ENCODE measurements at places on chromosomes 12 and 14.

DNA sequence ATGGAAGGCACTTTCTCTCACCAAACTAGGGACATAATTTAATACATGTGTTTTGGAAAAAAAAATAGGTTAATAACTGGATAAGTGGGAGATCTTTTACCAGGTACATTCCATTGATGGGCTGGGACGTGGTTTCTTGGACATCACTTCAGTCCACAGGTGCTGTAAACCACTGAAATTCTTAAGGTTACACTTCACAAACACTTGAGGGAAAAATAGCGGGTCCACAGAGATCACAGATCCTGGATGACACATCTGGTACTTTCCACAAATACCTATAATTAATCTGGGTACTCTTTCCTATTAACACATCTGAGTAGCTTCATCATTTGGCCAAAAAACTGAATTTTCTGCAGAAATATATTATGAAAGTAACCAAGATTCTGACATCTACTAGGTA is 85.0 kb downstream of the POLR3B start:
- DNase-seq = no peak

DNA sequence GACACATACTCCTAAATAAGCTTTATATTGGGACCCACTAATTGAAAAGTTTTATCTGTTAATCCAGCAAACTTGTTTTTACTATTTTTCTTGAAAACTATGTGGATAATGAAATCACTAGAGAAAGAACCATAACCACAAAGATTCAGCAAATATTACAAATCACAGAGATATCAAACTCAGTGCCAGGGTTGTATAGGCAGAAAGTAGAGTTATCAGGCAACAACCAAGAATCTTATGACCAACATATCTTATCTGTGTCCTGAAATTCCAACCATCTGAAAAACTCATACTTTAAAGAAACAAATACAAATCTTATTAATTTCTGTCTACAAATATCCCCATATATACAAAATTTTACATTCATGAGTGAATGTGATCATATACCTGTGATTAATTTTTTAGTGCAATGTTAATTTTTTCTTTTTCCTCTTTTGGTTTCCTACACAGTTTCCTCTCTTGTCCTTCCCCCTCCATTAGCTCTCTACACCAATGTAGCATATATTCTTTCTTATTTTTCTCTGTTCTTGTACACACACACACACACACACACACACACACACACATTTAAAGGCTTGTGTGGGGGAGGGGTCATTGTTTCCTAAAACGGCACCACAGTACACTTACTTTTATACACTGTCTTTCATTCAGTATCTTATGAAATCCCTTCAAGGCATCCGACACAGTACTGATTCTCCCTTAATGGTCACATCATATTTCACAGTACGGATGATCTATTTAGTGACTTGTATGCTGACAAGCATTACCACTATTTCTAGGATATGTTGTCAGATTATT is 18.6 kb downstream of the AMN1 start:
- DNase-seq = no peak

GRCh38 chr12:97134495-97134894 is 227.4 kb downstream of the NEDD1 start:
- no peak for DNase-seq

DNA sequence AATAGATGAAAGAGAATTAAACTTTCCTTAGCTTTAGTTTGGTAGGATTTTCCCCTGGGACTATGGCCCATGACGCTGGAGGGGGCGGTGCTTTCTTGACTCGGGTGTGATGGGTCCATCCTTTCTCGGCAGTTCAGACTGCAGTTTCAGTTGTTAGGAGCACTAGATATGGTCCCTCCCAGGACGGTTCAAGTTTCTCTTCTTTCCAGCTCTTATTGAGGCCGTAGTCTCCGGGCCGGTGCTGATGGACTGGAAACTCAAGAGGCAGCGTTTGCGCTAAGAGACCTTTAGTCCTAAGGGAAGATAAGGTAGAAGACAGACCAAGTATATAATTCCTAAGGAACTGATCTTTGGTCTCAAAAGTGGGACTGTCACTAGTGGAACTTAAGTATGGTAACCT is 111.2 kb downstream of the RIN3 start:
- DNase-seq = no peak

GRCh38 chr14:77529213-77529612 is 30.6 kb upstream of the ISM2 start:
- DNase-seq = no peak

- no peak for DNase-seq
Observed at GRCh38 chr12:64666054-64666914, 56.0 kb downstream of the RASSF3 start.

DNA sequence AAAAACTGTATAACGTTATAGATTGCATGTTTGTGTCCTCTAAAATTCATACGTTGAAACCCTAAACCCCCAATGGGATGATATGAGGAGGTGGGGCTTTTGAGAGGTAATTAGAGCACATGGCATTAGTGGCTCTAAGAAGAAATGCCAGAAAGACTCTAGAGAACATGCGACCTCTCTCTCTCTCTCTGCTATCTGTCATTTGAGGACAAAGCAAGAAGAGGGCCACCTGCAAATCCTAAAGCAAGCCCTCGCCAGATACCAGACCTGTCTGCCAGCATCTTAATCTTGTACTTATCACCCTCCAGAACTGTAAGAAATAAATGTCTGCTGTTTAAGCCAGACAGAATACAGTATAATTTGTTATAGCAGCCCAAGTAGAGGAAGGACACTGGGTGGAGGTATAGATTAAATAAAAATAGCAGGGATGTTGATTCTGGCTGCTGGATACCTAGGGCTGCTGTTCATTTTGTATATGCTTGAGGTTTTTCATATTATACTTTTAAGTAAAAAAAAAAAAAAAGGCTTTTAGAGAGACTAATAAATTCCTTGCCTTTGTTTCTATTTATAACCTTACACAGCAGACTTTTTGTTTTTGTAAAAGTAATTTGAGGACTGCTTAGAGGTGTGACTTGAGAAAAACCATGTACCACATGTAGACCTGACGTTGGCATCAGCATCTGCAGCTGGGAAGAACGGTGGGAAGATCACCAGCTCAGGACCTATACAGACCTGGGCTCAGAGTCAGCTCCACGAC is 26.9 kb downstream of the MOK start:
- no peak for DNase-seq

GRCh38 chr14:101857226-101857625 is 95.7 kb downstream of the PPP2R5C start:
- DNase-seq = no peak

- no peak for DNase-seq
Observed at GRCh38 chr12:64944966-64945365, 120.5 kb downstream of the TBC1D30 start.

GRCh38 chr12:21831791-21832344 is 57.4 kb upstream of the KCNJ8 start:
- DNase-seq = no peak

DNA sequence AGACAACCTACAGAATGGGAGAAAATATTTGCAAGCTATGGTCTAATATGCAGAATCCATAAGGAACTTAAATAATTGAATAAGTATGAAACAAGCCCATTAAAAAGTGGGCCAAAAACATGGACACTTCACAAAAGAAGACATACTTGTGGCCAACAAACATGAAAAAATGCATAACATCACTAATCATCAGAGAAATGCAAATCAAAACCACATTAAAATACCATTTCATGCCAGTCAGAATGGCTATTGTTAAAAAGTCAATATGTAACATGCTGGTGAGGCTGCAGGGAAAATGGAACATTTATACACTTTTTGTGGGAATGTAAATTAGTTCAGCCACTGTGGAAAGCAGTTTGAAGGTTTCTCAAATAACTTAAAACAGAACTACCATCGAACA is 945.4 kb upstream of the FLRT2 start:
- no peak for DNase-seq

DNA sequence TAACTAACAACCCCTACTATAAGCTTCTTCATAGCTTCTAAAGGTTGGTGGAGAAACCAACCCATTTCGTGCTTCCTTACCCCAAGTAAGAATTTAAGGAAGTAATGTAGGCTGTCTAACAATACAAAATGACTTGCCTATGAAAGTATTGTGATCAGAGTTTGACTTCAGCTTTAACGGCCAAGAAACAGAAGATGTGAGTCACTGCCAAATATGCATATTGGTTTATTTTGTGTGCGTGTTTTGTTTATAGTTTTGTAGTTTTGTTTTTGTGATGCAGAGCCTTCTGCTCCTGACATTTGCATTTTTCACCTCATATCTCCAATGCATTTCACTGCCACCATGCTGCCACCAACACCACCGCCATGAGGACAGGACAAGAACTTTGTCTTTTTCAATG is 146.0 kb downstream of the FBXL14 start:
- DNase-seq = no peak

GRCh38 chr12:101775816-101776215 is 36.6 kb upstream of the SYCP3 start:
- DNase-seq = no peak

- no peak for DNase-seq
Observed at GRCh38 chr12:129208566-129208965, 355.3 kb downstream of the GLT1D1 start.

DNA sequence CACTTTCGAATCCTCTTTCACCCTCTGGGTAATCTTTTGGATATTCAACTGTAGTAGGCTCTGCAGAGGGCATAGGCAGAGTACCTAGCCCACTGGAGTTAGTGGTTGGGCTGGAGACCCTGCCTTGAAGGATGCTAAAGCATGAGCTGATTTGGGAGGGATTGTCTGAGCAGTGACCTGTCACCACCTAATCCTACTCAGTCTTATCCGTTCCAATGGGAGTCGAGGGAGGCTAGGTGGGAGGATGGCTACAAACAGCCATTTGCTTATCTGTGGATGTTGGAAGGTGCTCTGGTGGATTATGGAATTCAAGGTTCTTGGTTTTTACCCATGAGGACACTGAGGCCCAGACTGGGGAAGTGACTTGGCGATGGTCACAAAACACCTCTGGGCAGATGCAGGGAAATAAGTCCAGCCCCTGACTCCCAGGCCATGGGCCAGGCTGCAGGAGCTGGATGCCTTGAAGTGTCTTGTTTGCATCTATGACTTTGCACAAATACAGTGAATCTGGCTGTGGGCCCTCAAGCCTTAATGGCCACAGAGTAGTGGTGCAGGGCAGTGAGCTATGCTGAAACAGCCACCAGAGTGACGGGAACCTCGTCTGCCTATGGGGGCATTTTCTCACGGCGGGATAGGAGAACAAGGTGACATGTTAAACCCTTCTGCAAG is 3.7 kb downstream of the KMT5A start:
- DNase-seq = no peak

DNA sequence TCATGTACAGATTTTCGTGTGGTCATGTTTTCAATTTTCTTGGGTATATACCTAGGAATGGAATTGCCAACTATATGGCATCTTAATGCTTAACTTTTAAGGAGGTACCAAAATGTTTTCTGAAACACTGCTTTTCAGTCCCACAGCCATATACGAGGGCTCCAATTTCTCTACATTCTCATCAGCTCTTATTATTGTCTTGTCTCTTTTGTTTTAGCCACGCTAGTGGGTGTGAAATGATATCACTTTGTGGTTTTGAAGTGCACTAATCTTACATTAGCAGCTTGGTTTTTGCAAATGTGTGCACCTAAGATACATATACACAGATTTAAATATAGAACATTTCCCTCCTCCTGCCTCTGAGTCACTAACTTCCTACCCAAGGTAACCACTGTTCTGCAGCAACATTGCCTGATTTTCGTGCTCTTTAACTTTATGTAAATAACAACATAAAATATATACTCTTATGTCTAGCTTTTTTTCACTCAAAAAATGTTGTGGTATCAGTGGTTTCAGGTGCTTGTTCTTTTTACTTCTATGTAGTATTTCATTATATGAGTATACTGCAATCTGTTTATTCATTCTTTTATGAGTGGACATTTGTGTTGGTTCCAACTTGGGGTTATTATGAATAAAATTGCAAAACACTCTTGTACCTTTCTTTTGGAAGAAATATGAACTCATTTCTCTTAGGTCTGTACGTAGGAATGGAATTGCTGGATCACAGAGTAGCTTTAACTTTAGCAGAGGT is 73.1 kb downstream of the ZFP36L1 start:
- no peak for DNase-seq

DNA sequence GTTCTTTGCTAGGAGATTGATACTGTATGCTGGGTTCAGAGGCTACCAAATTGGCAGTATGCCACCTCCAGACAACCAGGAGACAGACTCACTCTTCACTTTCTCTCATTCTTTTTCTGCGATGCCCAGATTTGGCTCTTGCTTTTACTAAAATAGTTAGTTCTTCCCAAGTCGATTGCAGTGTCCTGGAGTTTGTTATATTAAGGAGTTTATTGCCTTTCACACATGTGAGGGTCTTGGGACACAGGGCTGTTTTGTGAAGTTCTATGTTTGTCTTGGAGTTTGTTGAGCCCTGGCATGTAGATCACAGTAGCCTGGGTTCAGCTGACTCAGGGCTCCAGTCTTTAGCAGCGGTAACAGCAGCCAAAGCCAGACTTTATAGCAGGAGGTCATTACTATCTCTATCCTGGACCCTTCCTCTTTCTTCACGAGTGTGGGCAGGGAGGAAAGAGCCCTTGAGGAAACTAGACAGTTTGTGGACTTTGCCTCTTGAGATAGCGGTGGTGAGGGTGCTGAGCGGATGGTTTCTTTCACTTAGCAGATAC is 1.6 kb downstream of the MLEC start:
- DNase-seq = no peak

- no peak for DNase-seq
Observed at GRCh38 chr14:54444681-54445080, 3.5 kb upstream of the CNIH1 start.

DNA sequence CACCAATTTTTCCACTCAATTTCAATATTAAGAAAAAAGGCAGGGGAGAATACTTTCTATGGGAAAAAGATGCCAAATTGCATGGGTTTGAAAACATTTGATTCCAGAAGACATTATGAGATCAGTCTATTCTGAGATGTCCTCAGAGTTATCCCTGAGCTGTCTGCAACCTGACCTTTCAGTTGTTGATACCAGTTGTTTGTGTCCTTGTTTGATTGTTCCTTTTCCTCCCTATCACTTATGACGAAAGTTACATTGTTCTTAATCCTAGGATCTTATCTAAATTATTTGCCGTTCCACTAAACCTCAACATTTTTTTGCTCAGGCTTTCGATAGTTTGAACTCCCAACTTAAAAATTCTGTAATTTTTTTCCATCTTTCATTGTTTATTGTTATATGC is 336.3 kb upstream of the NOVA1 start:
- no peak for DNase-seq

DNA sequence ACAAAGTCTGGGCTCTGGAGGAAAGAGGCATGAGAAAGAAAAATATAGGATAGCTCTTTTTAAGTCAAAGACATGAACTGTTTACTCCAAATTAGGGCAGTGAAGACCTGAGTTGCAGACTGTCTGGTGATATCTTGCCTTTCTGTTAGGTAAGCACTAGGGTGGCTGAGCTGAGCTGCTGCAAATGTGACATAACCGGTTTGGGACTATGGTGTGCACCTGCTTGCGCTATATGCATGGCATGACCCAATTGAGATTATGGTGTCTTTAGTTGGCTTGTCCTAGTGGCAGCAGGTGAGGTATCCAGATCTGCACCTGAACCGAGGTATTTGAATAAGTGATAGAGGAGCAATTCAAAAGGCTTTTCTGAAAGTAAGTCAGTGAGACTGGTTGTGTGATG is 345.6 kb downstream of the APAF1 start:
- no peak for DNase-seq
